ENCODE measurements at places on chromosomes 11 and 22. TPM values are rescaled to one million over a fixed set of nuclear protein-coding genes. Genes with fewer than 3 reads are reported as not detected.

The PGA5 gene
- total RNA-seq, result not detected

The XKR3 gene
- not detected for total RNA-seq

The FOLR1 gene
- total RNA-seq, result not detected

The HSD17B12 gene
- 74.6 TPM for total RNA-seq

The MAP6 gene
- total RNA-seq, result 1.4 TPM

The RAB36 gene
- 2.4 TPM for total RNA-seq

The RANGAP1 gene
- 44.9 TPM for total RNA-seq

The CLCF1 gene
- 3.4 TPM for total RNA-seq

The PGA4 gene
- not detected for total RNA-seq

The TTC28 gene
- total RNA-seq, result 24.0 TPM

The PRSS23 gene
- 252 TPM for total RNA-seq

The LDHAL6A gene
- total RNA-seq, result not detected

The HOATZ gene
- total RNA-seq, result not detected

The OR4A16 gene
- not detected for total RNA-seq

The VSIG10L2 gene
- total RNA-seq, result 0.14 TPM

The KLHDC7B gene
- total RNA-seq, result 0.28 TPM

The MTFP1 gene
- 6.7 TPM for total RNA-seq

The SLC22A12 gene
- not detected for total RNA-seq

The GRAP2 gene
- not detected for total RNA-seq

The C22orf42 gene
- total RNA-seq, result not detected

The FDX1 gene
- 8.7 TPM for total RNA-seq

The CEND1 gene
- total RNA-seq, result 0.85 TPM

Measured in smooth muscle cell of bladder (primary cell).